SIG-M5 (cell line): ENCODE measurements at places on chromosomes 4 and X.

DNA sequence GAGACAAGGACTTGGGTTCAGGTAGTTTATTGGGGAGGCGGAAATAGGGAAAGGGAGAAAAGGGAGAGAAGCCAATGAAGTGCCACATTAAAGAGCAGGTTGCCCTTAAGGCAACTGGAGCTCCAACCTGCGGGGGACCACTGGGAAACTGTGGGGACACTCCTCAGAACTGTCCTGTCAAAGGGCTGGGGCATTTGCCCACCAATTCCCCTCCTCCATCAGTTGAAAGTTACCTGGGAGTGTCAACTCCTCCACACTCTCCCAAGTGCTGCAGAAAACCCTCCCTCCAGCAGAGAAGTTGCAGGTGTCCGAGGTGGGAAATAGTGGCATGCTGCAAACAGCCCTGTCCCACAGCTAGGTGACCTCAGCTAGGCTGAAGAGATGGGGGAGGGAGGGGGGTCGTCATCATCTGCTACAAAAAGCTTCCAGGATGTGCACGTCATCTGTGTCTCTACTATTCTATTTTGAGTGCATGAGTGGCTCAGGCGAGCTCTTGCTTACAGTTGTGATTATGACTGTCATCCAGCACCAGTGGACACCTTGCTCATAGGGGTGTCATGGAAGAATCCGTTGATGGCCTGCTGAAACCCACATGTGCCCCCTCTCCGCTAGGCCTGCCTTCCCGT, 41.5 kb upstream of the XPNPEP2 start:
- DNase-seq: no peak

DNA sequence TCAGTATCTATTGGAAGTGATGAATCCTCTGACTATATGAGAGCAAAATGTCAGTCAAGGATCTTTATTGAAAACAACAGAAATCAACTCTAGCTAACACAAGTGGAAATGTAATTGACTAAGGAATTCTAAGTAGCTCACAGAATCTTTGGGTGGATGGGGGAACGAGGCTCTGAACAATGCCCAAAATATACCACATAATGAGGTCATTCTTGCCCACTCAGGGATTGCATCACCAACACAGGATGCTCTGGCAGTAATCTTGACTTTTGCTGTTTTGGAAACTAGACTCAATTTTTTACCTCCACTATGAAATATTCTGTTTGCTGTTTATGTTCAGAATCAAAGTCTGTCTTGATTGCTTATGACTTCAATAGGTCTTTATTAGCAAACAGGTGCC, 127.4 kb upstream of the UNC5C start:
- no peak for DNase-seq

DNA sequence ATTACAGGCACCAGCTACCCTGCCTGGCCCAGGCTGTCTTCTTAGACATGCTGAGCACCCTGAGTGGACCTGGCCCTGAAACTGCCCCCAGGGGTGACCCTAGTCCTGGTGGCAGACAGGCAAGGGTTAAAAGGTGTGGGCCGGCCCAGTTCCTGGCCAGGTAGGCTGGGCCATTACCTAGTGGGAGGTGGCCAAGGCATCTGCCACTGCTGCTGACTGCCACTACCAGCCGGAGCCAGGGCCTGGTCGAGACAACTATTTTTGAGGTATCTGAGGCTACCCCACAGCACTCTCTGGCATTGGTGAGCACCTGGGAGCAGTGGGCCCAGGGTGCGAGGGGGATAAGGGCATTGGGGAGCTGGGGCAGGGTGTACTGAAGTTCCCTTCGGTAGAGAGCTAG, at the start of gene CCDC120:
Gene CCDC120, plus strand, starts transcription at position 206 of the 400 bp plus-strand sequence. CDS start 3,043 bp downstream, outside the sequence.
- no peak for DNase-seq

- DNase-seq: no peak
These were observed 26.6 kb downstream of the PLAC1 start for GRCh38 chrX:134631426-134632346.

DNA sequence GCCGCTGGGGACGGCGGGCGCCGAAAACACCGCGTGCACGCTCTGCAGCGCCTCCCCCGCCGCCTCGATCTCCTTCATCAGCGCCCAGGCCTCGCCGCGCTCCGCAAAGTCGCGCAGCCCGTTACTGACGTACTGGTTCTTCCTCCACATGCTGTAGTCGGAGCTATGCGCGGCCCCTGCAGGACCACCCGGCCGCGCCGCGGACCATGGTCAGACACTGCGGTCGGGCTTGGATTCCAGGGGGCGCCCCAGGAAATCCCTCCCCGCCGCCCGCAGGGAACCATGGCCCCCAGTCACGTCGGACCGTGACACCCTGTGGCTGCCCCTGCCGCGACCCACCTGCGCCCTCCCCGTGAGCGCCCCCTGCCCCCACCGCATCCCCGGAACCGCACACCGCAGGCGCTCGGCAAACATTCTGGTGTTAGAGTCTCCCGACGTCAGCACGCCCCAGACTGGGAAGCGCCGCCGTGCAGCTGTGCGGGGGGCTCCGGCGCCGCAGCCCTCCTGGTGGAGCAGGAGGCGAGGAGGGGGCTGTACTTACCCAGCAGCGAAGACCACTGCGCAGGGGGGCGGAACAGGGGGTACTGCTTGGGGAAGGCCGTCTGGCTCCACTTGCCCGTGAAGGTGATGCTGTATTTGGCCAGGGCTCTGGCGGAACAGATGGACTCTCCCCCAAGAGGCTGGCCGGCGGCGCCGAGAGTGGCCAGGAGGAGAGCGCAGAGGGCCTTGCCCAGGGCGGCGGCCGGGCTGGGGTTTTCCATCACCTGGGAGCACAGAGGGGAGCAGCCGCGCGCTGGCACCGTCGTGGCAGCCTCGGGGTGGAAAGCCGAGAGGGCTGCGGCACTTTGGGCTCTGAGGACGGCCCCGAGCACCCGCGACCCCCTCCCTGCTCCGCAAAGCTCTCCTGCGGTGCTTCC, 814 bp downstream of the SPON2 start:
- DNase-seq: no peak

- no peak for DNase-seq
These were observed 225.8 kb upstream of the ETNPPL start for GRCh38 chr4:108988464-108989195.

- DNase-seq: no peak
These were observed 392.6 kb upstream of the FTHL17 start for GRCh38 chrX:31464306-31464915.

DNA sequence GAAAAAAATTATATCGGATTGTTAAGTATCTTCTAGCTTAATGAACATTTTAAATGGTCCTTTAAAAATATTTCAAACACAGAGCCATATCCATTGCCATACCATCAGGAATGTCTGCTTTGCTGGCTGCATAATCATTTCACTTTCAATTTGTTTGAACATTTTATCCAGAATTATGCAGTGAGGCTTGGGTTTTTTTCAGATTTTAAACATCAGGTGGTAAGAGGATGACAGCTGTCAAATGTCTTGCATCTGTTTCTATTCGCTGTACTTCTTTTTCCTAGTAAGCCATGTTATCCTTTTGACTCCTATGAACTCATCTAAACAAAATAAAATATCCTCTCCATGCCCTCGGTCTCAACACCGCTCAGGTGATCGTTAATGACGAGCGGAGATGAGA, 802 bp downstream of the RFC1 start:
- no peak for DNase-seq

DNA sequence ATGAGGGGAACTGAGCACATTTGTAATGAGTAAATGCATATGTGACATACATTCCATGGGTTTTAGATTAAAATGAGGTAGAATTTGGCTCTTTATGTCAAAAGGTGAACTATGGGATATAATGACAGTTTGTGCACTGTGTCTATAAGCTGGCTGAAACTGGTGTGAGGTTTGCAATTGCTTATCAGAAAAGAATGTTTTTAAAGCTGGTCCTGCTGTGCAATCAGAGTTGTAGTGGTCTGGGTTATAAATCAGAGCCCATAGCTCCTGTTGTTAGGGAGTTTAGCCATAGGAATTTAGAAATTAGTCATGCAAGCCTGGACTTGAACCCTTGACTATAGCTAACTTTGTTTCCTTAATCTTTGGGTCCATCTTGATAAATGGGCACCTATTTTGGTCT, 23.1 kb upstream of the GATB start:
- no peak for DNase-seq

- peak; percentile 12 for DNase-seq
These were observed 2.1 kb upstream of the IL2 start for GRCh38 chr4:122458625-122459024.
